ENCODE measurements at places on chromosomes 6 and 20.

- no peak for DNase-seq
Measured at GRCh38 chr20:2986466-2986865, 57.0 kb upstream of the GNRH2 start.

GRCh38 chr6:100267721-100268123 lies 197.0 kb downstream of the SIM1 start:
- DNase-seq: no peak

- peak; percentile 25 for DNase-seq
Measured at GRCh38 chr20:25580711-25581110, 4.6 kb downstream of the NINL start.

DNA sequence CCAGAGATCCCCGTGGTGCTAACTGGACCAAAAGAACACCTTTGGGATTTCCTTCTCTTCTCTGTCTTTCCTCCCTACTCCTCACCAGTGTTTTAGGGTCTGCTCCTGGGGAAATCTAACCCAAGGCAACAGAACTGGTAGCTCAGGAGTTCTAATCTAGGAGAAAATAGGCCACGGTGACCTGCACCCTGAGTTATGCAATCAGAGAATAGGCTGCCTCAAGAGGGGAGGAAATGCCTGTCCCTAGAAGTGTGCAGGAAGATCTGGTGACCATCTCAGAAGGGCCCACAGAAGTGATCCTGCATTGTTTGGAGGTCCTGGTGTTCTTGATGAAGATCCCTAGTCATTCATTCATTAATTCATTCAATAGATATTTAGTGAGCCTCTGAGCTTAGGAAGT lies 3.4 kb downstream of the ETV7 start:
- DNase-seq: no peak

DNA sequence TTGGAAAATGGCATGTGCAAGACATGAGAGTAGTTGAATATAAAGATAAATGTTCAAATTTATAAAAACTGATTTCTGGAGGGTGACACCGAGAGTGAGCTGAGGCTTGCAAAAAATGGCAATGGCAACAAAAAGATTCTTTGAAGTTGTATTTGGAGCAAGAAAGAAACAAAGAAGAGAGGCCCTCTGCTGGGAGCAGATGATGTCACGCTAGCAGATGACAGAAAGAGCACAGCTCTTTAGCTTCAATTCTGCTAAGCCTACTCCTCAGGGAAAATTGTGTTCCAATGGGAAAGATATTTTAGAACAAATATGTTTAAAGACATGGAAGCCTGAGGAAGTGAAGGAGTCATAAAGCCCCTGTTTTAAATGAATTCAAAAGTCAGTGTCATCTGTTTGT lies 125.3 kb upstream of the NOX3 start:
- no peak for DNase-seq

- DNase-seq: no peak
Measured at GRCh38 chr6:20840675-20841074, 306.4 kb downstream of the CDKAL1 start.
